ENCODE measurements at places on chromosomes 11 and 22. TPM values are rescaled to one million over a fixed set of nuclear protein-coding genes. Genes with fewer than 3 reads are reported as not detected.

GRCh38 chr11:6667733-6668374 is 12.2 kb upstream of the DCHS1 start:
- no peaks in the 10 kb centered on the region for H3K36me3 ChIP-seq
- H3K4me1 ChIP-seq = no peaks in the 10 kb centered on the region
- H3K27ac ChIP-seq = no peak overlapping the region
- H3K4me3 ChIP-seq = no peak overlapping the region
- DNase-seq = no peak

GRCh38 chr11:58685973-58686722 is 45.6 kb downstream of the GLYAT start:
- no peak for DNase-seq
- no peaks in the 10 kb centered on the region for H3K27me3 ChIP-seq
- no peaks in the 10 kb centered on the region for H3K4me1 ChIP-seq
- no peaks in the 10 kb centered on the region for H3K36me3 ChIP-seq

DNA sequence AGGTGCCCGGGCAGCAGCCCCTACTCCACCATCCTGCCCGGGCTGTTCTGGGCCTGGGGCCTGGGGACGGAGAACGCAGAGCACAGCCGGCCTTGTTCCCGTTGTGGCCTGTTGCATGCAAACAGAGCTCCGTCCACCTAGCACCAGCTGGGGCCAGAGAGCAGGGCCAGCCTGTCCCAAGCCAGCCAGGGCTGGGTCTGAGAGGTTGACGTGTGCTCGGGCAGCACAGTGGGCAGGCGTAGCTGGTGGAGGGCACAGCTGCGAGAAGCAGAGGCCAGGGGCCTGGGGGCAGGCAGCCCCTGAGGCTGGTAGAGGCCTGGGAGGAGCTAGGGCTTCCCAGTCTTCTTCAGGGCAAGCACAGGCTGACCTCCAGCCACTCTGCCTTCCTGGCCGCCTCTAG is 1192.6 kb downstream of the BRD1 start:
- peaks cover 5% of the 10 kb centered on the region for H3K36me3 ChIP-seq
- no peak overlapping the region for H3K4me3 ChIP-seq
- peaks cover 9% of the 10 kb centered on the region for H3K27me3 ChIP-seq
- H3K4me1 ChIP-seq = peaks cover 9% of the 10 kb centered on the region

GRCh38 chr11:89189776-89190175 is 12.1 kb downstream of the TYR start:
- no peaks in the 10 kb centered on the region for H3K36me3 ChIP-seq
- no peaks in the 10 kb centered on the region for H3K4me1 ChIP-seq
- DNase-seq = no peak
- H3K27me3 ChIP-seq = no peaks in the 10 kb centered on the region
- H3K27ac ChIP-seq = no peak overlapping the region

DNA sequence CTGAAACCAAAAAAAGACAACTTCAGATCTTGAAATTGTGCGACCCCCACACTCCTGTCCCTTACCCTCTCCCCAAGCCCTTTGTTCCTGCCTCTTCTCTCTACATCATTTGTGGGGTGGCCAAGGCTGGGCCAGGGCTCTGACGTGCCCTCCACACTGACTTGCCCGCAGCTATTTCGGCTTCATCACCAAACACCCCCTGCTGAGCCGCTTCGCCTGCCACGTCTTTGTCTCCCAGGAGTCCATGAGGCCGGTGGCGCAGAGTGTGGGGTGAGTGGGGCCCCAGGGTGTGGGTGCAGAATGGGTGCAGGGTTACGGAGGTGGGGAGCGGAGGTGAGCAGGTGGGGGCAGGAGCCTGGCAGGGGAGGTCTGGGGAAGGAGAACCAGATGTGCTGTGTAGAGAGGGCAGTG is 9.5 kb downstream of the MAPK8IP2 start:
- no peak for DNase-seq
- H3K27me3 ChIP-seq = peaks cover 14% of the 10 kb centered on the region
- peaks cover 6% of the 10 kb centered on the region for H3K36me3 ChIP-seq
- no peak overlapping the region for H3K27ac ChIP-seq
- no peak overlapping the region for H3K4me3 ChIP-seq
- H3K4me1 ChIP-seq = no peaks in the 10 kb centered on the region

- no peak overlapping the region for H3K27ac ChIP-seq
- H3K4me1 ChIP-seq = no peaks in the 10 kb centered on the region
- no peak overlapping the region for H3K4me3 ChIP-seq
- peaks cover 3% of the 10 kb centered on the region for H3K27me3 ChIP-seq
- peaks cover 7% of the 10 kb centered on the region for H3K36me3 ChIP-seq
- DNase-seq = no peak
Measured at GRCh38 chr11:78336877-78337553, 80.6 kb downstream of the GAB2 start.

- DNase-seq = no peak
- H3K4me3 ChIP-seq = no peak overlapping the region
- peaks cover 33% of the 10 kb centered on the region for H3K4me1 ChIP-seq
- no peaks in the 10 kb centered on the region for H3K36me3 ChIP-seq
Measured at GRCh38 chr22:44329179-44329796, 16.5 kb upstream of the SHISAL1 start.

Gene FAM111B
- total RNA-seq = 6.4 TPM

Gene COMT
- total RNA-seq = 34.8 TPM

Gene CAVIN3
- total RNA-seq = 5.9 TPM

Data from glutamatergic neuron (in vitro differentiated cells).